NT2/D1 (cell line): ENCODE measurements at places on chromosomes 6 and 20.
A peak's percentile ranks its signal among the peaks of the same experiment; 100 is the strongest.

- DNase-seq: no peak
Observed at GRCh38 chr20:51154708-51155690, 132.1 kb upstream of the KCNG1 start.

GRCh38 chr6:73866305-73866704, 170.3 kb downstream of the CD109 start:
- DNase-seq: no peak

DNA sequence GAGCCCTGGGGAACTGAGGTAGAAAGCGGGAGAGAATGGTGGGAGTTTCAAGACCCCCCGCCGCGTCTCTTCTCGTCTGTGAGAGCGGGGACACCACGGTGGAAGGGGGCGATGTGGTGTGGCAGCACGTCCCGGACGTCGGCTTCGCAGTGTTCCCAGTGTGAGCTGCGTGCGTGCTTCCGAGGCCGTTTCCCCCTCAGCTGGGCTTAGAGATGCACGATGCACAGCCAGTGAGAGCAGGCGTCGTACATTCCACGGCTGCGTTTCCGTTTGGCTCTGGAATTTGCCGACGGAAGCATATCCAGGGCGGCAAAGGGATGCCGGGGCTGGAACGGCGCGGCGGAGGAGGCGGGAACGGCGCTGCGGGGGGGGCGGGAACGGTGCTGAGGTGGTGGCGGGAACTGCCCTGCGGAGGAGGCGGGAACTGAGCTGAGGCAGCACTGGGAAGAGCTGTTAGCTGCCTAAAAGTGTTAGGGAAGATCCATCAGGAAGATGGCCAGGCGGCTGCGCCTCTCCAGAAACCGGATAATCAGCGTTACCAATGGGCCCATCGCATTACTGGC, 37.7 kb downstream of the KIF25 start:
- no peak for DNase-seq

DNA sequence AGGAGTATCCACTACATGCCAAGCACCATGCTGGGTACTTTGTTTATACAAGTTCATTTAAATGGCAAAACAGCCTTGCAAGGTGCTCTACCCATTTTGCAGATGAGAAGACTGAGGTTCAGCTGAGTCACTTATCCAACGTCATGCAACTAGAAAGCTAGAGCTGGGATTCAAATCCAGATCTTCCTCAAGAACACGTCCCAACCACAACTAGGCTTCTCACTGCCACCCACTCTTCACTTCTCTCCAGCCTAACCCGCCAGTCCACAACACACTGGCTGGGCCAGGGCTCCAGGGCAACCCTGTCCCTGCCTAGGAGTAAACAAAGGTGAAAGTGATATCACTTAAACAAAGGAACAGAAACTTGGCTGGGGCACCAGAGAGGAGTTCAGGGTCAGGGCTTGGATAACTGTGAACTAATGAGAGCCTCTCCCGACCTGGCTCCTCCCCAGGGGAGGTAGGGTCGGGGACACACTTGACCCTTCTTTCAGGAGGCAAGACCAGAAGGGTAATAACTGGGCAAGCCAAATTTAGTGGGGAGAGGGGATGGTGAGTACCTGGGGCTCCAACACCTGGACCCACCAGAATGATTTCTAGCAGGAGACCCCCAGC, 7.9 kb downstream of the SDC4 start:
- DNase-seq: no peak

DNA sequence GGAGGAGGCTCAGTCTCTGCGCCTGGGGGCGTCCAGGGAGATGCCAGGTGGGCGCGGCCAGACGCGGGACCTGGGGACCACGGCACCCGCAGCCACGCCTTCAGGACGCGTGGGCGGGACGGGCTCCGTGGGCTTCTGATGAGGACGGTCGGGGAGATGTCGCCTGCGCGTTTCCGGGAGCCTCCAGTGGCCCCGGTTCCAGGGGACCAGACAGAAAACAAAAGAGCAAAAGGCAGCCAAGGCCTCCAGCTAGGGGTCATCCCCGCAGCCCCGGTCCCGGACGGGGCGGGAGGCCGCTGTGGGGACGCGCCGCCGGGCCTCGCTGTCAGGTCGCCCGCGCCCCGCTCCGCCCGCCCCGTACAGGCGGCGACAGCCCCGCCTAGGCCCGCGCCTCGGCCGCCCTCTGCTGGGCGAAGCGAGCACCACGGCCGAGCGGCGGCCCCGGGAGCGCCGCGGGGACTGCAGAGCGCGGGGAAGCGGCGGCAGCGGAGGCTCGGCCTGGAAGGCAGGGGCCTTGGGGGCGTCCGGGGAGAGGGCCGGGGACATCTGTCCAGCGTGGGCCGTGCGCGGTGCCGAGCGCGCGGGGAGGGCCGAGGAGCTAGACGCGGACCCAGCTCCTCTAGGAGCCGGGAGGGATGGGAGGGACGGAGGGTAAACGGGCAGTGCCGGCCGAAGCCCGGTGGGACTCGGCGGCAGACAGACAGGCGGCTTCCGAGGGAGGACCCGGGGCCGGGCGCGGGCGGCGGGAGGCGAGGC, 48.7 kb downstream of the TMEM242 start:
- DNase-seq: peak; percentile 49

DNA sequence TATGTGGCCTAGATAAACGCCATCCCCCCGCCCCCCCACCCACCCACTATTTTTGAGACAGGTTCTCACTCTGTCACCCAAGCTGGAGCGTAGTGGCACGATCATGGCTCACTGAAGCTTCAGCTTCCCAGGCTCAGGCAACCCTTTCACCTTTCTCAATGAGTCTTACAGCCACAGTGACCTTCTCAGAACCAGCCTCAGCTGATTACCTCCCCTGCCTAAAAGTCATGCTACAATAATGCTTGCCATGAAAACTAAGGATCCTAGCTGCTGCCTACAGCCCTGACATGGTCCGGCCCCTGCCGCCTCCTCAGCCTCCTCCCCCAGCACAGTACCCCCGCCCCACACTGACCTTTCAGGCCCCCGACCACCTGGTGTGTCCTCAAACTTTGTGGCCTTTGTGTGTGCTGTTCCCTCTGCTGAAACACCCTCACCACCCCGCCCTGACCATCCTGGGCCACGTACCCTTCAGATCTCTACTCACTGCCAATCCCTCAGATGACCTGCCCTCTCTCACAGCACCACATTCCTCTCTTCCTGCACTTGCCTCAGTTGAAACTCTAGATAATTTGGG, 31.3 kb downstream of the PNPLA1 start:
- DNase-seq: no peak

GRCh38 chr6:24060982-24061754, 64.8 kb upstream of the NRSN1 start:
- no peak for DNase-seq
